ENCODE measurements at places on chromosomes 4 and X.

- DNase-seq = no peak
These were observed 114.8 kb upstream of the NEIL3 start for GRCh38 chr4:177194906-177195305.

- DNase-seq = no peak
These were observed 89.9 kb upstream of the CPEB2 start for GRCh38 chr4:14912426-14912825.

- no peak for DNase-seq
These were observed 43.1 kb downstream of the SRPX2 start for GRCh38 chrX:100687128-100687527.

DNA sequence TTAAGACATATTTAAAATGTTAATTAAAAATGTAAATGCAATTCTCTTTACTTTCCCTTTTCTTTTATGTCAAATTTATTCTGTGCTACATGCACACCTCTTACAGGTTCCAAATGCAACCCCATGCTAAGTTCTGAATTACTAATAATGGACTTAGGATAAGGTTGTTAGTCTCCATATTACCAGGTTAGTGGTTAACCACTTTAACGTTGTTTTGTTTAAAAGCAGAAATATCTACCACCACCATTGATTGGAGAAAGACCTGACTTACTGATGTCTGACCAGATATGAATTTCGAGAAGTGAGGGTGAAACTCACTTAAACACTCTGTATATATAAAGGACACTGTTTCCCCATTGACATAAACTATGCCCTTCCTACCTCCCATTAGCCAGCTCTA is 6.9 kb upstream of the TRPC3 start:
- DNase-seq = no peak

- peak; percentile 30 for DNase-seq
These were observed 9.9 kb downstream of the TACC3 start for GRCh38 chr4:1731180-1731579.

GRCh38 chr4:38223306-38223705 is 263.1 kb downstream of the PTTG2 start:
- DNase-seq = no peak

DNA sequence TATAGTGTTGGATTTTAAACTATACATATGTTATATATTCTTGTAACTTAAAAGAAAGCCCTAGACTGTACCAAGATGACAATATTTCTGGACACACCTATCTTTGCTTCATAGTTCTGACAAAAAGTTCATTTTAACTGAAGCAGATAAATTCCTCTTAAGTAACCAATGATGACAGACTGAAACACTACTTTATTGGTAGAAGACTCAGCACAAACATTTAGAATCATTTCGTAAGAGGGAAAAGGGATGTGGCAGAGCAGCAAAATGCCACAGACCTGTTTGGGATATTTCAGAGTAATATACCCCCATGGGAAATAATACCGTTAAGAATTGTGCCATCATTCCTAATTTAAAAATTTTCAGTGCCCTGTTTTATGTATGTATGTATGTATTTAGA is 56.2 kb downstream of the APOO start:
- DNase-seq = no peak

- no peak for DNase-seq
These were observed 222.1 kb downstream of the FRMPD4 start for GRCh38 chrX:12360383-12360782.

DNA sequence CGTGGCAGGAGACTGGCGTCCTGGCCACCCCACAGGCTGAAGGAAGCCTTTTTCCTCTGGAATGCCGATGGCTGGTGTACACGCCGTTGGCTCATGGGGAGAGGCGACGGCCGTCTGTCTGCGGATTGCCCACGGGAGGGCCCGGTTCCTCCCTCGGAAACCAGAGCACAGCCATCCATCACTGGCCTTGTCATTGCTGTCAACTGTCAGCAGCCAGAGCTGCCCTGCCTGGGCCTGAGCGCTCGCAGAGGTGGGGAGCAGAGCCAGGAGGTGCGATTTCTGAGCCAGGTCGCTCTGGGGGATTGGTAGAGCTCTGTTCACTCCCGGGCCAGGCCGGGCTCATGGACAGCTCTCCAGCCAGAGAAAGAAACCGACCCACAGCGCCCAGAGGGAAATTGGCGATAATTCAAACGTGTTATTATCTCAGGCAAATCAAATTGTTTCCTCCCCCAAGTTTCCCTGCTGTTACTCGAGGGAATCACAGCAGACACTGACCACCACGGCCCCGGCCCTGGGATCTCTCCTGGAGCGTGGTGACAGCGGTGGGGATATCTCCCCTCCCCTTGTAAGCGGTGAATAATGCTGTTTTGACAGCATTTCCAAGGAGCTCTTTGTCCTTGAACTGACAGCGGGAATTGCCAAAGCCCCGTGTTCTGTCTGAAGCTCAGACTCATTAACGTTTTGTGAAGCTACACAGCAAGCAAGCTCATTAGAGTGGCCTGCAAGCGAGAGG is 220.9 kb upstream of the PSAPL1 start:
- DNase-seq = no peak

- no peak for DNase-seq
These were observed at the start of gene GBA3 for GRCh38 chr4:22692736-22693135. TSS of gene GBA3 (plus strand) at chr4:22692937.

DNA sequence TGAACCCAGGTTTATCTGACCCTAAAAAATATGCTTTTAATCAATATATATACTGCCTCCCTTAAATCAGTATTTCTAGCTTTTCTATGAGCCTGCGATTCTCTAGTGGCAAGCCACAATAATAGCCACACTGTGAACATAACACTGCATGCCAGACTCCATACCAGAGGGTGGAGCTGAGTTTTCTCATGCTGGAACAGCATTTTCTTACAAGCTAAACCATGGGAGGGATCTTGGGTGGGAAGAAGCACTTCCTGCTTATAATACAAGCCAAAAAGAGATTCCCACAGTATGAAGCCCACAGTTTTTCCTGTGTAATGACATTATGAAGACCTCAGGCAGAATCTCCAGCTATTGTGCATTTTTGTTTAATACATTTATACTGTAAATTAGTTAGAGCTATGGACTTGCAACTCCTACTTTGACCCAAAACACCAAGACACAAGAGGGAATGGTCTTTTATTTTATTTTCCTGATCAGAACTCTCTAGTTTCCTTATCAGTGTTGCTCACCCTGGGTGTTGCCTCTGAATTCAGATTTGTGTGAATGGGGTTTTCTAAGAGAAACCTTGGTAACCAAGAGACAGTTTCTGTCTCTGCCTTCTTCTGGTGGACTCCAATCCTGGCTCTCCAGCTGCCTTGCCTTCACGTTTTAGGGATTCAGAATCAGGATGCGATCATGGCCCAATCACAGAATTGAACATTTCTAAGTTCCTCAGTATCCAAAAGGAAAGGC is 74.5 kb upstream of the EOLA2 start:
- DNase-seq = no peak

- DNase-seq = no peak
These were observed 29.3 kb downstream of the SMIM20 start for GRCh38 chr4:25943312-25943711.

- DNase-seq = no peak
These were observed 12.7 kb downstream of the GRPR start for GRCh38 chrX:16136080-16136479.

DNA sequence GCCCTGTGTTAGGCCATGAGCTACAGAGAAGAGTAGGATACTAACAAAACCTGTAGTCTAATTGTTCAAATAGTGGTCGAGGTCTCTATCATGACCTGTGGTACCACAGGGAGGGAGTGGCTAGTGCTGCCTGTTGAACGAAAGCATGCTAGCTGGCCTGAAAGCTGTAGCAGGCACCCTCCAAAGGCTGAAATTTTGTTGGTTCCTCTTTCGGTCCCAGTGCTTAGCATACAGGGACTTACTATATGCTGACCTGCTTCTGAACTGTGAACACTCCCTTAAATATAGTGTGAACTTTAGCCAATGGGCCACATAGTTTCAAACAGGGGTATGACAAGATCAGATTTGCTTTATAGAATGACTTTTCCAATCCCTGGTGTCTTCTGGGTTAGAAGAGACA is 113.4 kb downstream of the PJA1 start:
- DNase-seq = no peak

GRCh38 chr4:53994382-53995102 is 69.9 kb downstream of the CHIC2 start:
- DNase-seq = peak; percentile 45

GRCh38 chr4:76990288-76991080 is 40.9 kb downstream of the SEPTIN11 start:
- no peak for DNase-seq

All from aorta (tissue), 5 donors.